Stimulated activated CD8-positive, alpha-beta memory T cell treated with anti-CD3 and anti-CD28 coated beads, Interleukin-4, amount 100 ng/mL, for 1 hour (primary cell): ENCODE measurements at places on chromosomes 3 and 15.

DNA sequence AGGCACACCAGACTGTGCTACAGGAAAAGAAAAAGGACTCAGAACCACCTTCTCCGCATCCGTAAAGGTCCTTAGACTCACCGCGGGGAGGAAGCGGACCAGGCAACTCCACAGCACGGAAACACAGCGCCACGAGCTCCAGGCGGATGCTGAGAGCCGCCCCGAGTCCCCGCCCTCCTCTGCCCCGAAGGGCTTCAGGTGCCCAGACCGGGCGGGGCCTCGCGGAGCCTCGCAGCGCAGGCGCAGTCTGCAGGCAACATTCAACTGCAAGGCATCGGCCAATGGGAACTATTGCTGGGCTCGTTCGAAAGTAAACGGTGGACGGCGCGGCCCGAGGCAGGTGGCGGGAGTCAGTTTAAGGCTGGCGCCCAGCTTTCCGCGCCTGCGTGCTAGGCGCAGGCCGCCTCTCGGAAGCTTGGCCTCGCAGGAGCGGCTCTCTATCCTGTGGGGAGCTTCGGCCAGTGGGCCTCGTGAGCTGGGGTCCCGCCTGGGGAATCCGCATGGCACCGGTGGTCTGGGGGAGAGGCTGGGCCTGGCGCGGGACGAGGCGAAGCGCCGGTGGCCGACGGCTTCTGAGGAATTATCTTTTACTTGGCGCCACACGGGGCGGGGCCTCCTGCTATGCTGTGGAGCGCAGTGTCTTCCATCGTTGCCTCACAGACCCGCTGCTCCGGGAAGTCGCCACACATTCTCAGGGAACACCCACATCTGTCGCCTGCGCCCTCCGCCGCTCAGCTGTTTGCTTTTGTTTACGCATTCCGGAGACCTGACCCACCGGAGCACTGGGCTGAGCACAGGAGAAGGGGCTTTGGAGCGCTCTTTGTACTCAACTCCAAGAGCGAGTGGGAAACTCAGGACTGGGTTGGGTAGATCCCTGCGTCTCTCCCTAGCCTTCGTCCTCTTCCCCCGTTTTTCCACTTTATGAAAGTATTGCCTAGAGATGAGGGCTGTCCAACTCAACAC is at the start of gene TRIM59:
TSS of gene TRIM59 (minus strand) at position 151 of the 963 bp plus-strand sequence. CDS start 10,603 bp downstream, outside the sequence.
- peak; percentile 93 for DNase-seq

DNA sequence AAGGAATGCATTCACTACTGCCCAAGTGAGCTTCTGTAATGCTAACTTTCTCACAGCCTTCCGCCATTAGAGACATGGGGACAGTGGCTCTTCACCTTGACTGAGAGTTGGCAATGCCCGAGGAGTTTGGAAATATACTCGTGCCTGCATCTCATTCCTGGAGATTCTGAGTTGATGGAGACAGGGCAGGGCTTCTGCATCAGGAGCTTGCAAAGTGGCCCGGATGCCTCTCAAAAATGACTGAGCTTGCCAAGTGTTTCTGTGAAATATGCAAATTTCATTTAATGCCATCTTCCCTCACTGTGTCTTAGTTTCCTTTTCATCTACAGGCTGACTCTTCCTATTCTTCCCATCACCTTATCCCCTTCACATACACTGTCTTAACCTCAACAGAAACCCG is 346.2 kb downstream of the GRM7 start:
- no peak for DNase-seq

- DNase-seq, result peak; percentile 17
These were observed 50.3 kb downstream of the LHFPL4 start for GRCh38 chr3:9503283-9503682.

GRCh38 chr3:73291541-73291940 is 230.1 kb downstream of the EBLN2 start:
- DNase-seq, result no peak

GRCh38 chr3:9686050-9686550 is 17.5 kb upstream of the CPNE9 start:
- DNase-seq, result no peak

GRCh38 chr15:83983634-83984458 is 251.7 kb upstream of the GOLGA6L4 start:
- no peak for DNase-seq
